ENCODE measurements at places on chromosomes 4 and X. TPM values are rescaled to one million over a fixed set of nuclear protein-coding genes. Genes with fewer than 3 reads are reported as not detected.

DNA sequence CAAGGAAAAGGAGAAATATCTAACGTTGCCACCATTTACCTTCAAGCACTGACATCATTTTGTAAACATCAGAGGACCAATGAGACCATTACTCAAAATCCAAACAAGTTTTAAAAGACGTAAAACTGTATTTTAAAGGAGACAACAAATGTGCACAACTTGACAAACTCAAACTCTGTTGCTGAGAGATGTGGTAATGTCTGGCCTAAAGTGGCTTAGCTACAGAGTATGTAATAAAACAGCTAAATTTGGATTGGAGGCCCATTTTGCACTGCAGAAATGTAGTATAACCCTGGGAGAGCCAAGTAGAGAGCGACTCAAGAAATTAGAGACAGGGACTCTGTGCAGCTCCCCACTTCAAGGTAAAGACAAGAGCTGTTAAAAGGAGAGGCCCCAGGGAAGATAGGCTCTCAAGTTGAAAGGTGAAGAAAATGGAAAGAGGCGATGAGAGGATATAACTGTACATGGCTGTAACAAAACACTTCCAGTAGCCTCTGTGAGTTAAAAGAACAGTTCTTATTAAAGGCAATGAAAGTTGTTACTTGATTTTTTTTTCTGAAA lies 20.3 kb downstream of the UNC5C start:
- DNase-seq: no peak

DNA sequence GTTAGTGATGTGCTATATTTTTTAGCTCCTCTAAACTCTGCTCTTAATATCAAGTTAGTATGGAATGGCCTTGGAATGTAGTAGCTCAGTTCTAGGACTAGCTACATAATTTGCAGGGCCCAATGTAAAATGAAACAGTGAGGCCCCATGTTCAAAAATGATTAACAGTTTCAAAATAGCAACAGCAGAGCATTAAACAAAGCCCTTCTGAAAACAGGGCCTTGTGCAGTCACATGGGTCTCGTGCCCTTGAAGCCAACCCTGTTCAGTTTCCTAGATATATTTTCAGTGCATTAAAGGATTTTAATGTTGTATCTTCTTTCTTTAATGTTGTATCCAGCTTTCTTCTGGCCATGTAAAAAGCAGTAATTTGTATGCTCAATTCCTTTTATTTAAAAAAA lies 82.1 kb downstream of the TASL start:
- no peak for DNase-seq

DNA sequence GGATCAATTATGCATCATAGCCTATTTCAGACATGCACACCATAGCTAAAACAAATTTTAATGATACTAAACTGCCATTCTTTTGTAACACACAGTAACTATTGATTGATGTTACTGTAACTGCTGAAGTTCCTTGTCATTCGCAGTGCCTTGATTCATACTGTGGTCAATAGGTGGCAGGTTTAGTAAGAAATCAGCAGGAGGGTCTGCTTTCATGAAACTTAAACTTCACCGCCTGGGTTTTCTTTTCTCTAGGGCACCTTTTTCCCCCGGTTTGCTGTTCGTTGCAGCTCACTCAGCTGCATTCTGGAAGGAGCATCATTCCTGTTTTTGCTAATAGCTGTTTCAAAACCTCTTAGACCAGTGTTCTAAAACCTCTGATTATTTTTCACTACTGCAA lies 88.1 kb downstream of the RPA4 start:
- DNase-seq: no peak

GRCh38 chrX:117511379-117511778 lies 605.2 kb downstream of the KLHL13 start:
- no peak for DNase-seq

DNA sequence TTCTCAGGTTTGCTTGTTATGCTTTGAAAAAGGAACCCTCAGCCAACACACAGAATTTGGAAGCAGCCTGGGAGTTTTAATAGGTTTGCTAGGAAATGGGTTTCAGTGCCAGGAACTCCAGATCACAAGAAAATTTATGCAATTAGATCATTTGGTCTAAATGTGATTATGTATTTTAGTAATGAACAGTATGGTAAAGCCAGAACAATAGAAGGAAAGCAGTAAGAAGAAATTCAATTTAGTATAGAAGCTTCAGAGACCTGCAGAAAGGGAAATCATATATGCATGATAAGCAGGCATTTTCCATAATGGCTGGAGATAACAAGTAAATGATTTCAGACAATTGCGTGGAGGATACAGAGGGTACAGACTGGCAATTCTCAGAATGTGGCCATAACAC lies 184.7 kb downstream of the KCNIP4 start:
- DNase-seq: no peak

DNA sequence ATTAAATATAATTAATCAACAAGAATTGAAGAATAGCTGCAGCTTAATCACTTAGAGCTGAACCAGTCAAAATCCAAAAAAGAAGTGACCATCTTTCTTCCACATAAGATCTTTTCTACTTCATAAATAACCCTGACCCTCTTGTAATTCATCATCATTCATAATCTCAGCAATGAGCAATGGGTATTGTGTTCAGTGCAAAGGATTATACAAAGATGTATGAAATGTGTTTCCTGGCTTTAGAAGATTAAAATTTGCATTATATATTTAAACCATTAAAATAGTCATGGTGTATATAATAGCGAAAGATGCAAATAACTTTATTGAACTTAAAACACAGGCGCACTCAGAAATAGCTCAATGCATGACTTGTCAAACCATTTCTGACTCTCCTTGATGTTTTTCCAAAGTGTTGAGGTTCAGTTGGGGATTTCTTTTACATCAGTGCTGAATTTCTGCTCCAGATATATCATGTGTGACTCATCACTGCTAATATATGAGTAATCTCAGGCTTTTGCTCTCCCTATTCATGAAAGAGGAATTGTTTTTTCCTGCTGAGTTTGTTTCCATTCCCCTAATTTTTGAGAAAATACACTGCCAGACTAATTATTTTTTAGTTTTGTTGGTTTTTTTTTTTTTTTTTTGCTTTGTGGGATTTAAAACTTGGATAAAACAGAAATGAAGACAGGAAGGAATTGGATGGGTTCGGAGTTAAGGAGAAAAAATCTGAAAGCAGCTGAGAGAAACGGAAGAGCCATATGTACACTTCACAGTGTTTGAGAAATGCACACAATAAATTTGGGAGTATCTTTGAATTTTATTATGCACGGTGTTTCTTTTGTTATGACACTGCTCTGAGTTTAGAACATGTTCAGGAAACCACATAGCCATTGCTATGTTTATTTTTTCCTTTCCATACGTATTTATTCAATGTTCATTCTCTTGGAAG lies 290.1 kb upstream of the PCDH7 start:
- peak; percentile 26 for DNase-seq

DNA sequence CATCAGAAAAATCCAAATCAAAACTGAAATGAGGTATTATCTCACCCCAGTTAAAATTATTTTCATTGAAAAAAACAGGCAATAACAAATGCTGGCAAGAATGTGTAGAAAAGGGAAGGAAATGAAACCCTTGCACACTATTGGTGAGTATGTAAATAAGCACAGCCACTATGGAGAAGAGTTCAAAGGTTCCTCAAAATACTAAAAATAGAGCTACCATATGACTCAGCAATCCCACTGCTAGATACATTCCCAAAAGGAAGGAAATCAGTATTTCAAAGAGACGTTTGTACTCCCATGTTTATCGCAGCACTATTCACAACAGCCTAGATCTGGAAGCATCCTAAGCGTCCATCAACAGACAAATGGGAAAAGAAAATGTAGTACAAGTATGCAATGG lies 932.4 kb downstream of the PCDH18 start:
- no peak for DNase-seq

DNA sequence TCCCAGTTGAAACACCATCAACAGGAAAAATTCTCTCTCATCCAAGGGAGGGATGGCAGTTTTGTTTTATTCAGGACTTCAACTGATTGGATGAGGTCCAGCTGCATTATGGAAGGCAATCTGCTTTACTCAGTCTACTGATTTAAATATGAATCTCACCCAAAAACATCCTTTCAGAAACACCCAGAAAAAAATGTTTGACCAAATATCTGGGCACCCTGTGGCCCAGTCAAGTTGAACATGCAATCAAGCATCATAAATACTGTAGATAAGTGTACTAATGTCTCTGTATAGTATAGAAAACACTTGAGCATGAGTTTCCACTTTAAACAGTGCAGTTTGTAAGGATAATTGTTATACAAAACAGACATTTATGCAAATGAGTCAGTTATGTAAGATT lies 753.2 kb downstream of the ARAP2 start:
- DNase-seq: no peak

GRCh38 chr4:77095101-77095821 lies 19.5 kb upstream of the CCNI start:
- peak; percentile 65 for DNase-seq

DNA sequence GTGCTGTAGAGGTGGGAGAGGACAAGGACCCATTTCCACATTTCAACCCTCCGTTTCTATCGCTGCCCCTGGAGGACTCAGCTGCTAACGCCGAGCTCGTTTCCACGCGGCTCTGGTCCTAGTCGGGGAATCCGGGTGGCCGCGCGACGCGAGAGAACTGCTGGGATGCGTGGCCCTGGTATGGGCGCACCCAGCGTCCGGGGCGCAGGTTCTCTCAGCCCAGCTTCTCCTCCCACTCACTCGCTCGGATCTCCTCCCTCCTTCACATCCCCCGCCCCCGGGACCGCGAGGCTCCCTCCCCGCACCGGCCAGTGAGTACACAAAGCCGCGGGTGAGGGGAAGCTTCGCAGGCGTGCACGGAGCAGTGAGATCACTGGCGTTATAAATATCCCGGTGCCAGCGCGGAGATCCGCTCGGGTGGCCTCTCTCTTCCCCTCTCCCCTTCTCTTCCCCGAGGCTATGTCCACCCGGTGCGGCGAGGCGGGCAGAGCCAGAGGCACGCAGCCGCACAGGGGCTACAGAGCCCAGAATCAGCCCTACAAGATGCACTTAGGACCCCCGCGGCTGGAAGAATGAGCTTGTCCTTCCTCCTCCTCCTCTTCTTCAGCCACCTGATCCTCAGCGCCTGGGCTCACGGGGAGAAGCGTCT lies at the start of gene FGF5:
Gene FGF5 (plus strand): TSS at position 412 of the 649 bp plus-strand sequence. CDS start 161 bp downstream, at position 573.
- peak; percentile 81 for DNase-seq

DNA sequence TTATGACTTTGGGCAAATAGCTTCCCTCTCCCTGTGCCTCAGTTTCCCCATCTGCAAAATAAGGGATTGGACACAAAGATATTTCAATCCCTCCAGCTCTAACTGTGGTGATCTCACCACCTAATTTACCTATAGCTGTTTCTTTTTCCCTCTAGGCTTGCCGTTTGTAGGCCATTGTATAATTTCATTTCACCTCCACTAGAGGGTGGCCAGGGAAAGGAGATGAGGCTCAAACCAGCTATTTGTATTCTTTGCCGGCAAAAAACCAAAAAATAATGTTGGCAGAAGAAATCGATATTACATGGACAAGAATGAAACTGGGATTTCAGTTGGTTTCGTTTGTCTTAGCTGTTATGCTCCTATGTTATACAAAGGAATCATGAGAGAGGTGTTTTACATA lies 36.1 kb upstream of the DOCK11 start:
- peak; percentile 68 for DNase-seq

GRCh38 chr4:188466001-188466400 lies 326.8 kb downstream of the TRIML1 start:
- DNase-seq: no peak

DNA sequence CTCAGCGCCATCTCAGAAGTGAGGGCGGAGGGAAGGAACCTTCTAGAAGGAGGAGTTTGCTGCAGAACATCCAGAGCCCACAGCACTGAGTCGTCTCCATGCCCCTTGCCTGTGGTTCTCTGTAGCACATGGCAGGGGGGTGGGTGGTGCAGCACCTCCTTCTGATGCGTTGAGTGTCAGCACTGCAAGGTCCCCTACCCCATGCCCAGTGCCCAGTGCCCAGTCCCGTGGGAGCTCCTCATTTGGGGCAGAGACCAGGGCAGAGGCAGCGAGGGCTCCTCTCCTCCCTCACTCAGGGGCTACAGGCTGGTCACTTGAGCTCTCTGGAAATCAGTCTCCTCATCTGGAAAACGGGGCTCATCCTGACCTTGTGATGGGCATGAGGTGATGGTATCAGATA lies 78.1 kb downstream of the HTRA3 start:
- DNase-seq: no peak

DNA sequence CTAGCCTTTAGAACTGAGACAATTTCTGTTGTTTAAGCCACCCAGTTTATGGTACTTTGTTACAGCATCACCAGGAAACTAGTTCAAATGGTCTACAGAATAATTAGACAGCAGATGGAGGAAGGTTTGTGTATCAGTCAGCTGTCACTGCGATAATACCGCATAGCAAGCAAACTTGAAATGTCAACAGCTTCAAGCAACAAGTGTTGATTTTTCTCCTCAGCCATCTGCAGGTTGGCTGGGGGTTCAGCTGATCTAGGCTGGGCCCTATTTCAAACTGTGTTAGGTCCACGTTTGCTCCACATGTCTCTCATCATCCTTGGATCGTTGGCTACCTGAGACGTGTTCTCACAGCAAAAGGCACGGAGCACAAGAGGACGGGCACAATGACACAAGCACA lies 19.2 kb upstream of the PHEX start:
- no peak for DNase-seq

DNA sequence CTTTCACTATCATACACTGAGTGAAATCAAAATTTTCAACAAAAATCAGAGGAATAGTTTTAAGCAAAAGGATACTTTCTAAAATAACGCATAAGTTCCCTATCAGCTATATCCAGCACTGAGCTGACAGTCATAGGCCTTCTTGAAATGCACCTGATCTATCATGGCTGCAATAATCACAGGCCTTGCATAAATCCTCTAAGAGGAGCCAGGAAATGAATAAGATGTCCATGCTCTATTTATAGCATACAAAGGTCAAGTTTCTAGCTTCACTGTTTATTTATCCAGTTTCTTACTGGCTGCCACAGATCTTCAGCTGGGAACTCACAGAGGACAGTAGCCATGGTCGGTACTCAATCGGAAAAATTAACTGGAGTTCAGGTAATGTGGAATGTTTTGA lies 235.9 kb upstream of the DMD start:
- DNase-seq: no peak

- DNase-seq: no peak
Measured at GRCh38 chrX:113741744-113742143, 842.1 kb upstream of the HTR2C start.

DNA sequence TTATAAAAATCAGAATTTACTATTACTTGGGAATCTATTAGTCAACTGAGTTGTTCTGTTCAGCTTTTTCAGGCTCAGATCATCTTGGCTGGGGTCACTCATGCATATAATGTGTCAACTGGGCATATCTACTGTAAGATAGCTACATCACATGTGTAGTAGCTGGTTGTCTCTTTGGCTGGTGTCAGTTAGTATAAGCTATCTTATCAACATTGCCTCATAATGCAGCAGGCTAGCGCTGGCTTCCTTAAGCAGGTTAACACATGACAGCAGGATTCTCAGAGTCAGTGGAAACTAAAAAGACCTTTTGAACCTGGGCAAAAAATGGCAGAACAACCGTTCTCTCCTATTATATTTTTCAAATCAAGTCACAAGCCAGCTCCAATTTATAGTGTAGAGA lies 378.3 kb upstream of the PCDH10 start:
- no peak for DNase-seq

- peak; percentile 1 for DNase-seq
Measured at GRCh38 chr4:94038195-94038594, 169.5 kb upstream of the SMARCAD1 start.

MAGEA1 gene
- polyA plus RNA-seq: not detected

REPS2 gene
- polyA plus RNA-seq: 8.9 TPM

CRMP1 gene
- polyA plus RNA-seq: 33.4 TPM

EVC2 gene
- polyA plus RNA-seq: 4.7 TPM

CXCL11 gene
- polyA plus RNA-seq: 0.34 TPM
